ENCODE measurements at places on chromosomes 1 and 21.

DNA sequence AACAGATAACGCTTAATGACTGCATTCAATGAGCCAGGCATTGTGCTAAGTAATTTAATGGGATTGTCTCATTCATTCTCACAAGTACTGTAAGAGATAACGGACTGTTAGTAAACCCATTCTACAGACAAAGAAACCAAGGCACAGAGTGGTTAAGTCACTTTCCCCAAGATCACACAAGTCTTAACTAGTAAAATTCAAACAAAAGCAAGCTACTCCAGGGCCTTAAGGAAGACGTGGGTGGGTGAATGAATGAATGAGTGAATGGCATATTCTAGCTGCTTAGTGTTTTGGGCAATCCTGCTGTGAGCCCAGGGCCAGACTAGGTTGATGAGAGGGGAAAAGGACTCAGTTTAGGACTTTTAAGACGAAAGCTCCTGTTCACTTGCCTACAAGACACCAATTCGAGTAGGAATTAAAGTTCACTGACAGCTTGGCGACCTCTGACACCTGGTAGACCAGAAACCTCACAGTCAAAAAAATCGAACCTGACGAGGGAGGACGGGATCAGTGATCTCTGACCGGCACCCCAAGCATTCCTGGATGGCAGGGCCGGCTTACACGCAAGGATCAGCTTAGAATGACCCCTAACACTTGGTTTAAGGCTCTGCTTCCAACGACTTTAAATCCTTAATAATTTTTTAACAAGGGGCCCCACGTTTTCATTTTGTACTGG is 557 bp downstream of the EMC1 start:
- DNase-seq = no peak

- DNase-seq = peak; percentile 87
Measured at GRCh38 chr1:156583821-156584622, 4.5 kb downstream of the TTC24 start.

GRCh38 chr1:2009101-2010053 is 5.8 kb upstream of the CFAP74 start:
- DNase-seq = no peak

GRCh38 chr1:7810395-7810794 is 26.3 kb downstream of the PER3 start:
- no peak for DNase-seq

- DNase-seq = no peak
Measured at GRCh38 chr1:55632058-55632457, 416.9 kb upstream of the USP24 start.

DNA sequence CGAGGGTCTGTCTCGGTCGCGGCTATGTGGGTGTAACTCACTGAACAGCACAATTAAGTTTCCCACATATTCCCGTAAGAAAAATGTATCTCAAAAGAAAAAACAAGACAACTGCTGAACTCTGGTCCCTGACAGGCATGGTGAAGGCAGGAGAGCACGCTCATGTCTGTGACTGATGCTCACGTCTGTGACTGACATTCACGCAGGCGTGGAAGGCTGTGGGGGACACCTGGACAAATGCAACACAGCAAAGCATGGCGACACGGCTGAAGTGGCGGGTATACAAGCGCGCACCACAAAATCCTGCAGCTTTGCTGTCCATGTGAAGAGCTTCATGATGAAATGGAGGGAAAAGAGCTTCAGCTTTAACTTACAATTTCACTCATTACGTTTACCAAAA is 6.0 kb downstream of the PTTG1IP start:
- DNase-seq = no peak

DNA sequence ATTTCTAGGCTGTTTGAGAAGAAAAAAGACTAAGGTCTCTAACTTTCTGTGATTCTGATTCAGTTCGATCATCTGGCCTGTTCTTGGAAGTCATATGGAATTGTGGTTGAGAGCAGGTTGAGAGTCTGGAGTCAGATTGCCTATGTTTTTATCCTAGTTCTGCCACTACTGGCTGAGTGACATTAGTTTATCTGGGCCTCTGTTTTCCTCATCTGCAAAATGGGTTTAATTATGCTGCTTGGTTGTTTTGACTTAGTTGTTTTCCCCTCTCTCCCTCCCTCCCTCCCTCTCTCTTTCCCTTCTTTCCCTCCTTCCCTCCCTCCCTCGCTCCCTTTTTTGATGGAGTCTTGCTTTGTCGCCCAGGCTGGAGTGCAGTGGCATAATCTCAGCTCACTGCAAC is 6.2 kb downstream of the MACF1 start:
- DNase-seq = no peak

GRCh38 chr1:66300280-66300971 is 233.5 kb upstream of the SGIP1 start:
- DNase-seq = no peak

DNA sequence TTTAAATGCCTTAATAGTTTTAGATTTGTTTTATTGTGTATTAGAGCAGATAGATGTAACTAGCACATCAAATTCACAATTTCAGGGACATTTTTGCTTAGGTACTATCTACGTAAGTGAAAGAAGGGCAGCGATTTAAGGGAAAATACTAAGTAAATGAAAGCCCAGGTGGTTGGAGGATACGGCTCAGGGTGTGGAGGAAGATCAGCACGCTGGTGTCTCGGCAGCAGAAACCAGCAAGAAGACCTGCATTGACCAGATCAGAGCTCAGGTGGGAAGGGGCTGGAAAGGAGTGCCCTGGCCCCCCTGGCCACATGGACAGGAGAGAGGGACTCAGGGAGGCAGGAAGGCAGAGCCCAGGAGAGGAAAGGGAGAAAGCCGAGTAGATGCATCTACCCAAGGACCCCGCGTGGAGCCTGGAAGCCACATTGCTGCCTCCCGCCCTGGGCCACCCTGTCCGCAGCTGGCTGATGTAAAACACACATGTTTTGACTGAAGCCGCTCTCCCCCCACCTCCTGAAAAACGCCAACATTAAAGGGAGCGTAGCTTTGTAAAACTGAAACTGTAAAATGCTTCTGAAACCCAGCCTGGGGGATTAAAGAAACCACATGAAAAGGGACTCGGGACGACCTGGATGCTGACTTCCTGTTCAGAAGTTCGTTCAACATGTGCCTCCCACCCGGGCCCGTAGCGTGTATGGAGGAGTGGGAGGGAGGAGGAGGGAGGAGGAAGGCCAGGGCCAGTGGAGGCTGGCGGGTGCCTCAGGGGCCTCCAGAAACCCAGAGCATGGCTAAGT is 72.6 kb upstream of the TARDBP start:
- no peak for DNase-seq

DNA sequence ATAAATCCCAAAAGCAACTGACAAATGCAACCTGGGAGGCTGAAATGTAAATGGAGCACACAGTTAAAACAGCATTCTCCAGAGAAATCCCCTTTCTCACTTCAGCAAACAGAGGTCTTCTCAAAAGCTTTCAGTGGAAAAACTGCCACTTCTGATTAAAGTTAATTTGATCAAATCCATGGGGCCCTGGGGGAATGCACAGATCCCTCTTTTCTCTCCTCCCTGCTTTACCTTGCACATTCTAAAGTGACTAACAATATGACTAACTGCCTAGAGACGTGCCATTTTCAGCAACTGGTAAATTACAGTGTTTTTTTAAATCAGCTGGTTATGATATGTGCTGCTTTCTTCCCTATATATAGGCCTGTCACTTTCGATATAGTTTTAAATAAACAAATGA is 142.5 kb downstream of the RERE start:
- no peak for DNase-seq

- no peak for DNase-seq
Measured at GRCh38 chr1:246797597-246797996, 73.4 kb downstream of the SCCPDH start.

GRCh38 chr1:183819059-183819458 is 14.1 kb downstream of the RGL1 start:
- no peak for DNase-seq

GRCh38 chr1:155882766-155883165 is 23.4 kb downstream of the SYT11 start:
- DNase-seq = no peak

DNA sequence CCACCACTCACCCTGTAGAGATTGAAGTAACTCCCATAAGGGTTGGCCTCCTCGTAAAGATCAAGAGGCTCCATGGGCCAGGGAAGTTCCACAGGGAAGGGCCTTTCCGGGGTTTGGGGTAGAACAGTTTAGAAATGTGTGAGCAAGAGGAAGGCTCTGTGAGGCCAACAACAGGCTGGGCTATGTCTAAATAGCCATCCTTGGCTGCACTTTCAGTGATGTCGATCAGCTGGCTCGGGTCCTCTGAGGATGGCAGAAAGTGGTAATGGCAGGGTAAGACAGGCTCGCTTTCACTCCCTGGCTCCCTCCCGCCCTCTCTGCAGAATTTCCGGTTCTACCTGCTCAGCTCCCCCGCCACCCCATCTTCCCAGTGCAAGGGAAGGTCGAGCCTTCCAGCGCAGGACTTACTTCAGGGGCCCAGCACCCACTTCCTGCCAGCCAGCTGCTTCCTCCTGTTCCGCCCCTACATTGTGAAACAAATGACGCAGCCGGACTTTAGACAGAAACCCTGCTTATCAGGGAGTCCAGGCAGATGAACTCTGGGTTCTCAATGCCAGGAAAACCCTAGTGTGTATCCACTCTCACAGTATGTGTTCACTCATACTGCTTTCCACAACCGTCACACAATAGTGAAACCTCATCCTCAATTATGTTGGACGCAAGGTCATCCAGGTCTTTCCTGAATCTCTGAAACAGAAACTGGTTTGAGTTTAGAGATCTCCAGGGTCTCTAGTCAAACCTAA is 7.3 kb downstream of the F11R start:
- DNase-seq = peak; percentile 66

GRCh38 chr1:2360588-2361364 is 30.6 kb downstream of the MORN1 start:
- DNase-seq = no peak

- DNase-seq = no peak
Measured at GRCh38 chr1:229295745-229296144, 24.8 kb downstream of the RAB4A start.

DNA sequence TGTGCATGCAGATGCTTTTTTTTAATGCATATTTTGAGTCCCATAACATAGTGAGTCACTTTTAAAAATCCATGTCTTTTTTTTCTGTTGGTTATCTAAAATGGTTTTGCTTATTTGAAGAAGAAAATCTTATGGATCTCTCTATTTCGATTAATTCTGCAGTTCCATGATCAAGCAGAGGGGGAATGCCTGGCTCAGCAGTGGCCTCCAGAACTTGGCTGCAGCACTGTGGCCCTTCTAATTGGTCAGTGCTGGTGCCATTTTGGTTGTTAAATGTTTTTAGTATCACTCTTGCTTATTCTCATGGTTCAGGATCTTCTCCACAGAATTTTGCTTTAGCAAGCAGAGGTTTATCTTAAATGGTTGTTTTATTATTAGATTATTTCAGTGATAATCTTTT is 11.2 kb downstream of the EPHX4 start:
- DNase-seq = no peak

- peak; percentile 31 for DNase-seq
Measured at GRCh38 chr1:202075389-202075788, 47.3 kb upstream of the GPR37L1 start.

DNA sequence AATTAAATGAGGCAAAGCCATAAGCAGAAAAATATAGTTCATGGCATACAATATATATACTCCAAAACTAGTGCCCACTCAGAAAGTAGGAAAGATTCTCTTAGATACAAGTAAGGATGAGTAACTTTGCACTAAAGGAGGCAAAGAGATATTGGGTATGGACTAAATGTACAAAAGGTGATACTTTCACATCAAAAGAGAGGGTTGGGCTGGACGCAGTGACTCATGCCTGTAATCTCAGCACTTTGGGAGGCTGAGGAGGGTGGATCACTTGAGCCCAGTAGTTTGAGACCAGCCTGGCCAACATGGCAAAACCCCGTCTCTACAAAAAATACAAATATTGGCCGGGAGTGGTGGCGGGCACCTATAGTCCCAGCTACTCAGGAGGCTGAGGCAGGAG is 6.7 kb downstream of the KYAT3 start:
- DNase-seq = no peak

- DNase-seq = no peak
Measured at GRCh38 chr1:9194024-9194423, 40.5 kb upstream of the H6PD start.

GRCh38 chr21:44965251-44966022 is 25.6 kb downstream of the SLX9 start:
- no peak for DNase-seq

- no peak for DNase-seq
Measured at GRCh38 chr21:46564391-46564790, 40.5 kb downstream of the S100B start.

DNA sequence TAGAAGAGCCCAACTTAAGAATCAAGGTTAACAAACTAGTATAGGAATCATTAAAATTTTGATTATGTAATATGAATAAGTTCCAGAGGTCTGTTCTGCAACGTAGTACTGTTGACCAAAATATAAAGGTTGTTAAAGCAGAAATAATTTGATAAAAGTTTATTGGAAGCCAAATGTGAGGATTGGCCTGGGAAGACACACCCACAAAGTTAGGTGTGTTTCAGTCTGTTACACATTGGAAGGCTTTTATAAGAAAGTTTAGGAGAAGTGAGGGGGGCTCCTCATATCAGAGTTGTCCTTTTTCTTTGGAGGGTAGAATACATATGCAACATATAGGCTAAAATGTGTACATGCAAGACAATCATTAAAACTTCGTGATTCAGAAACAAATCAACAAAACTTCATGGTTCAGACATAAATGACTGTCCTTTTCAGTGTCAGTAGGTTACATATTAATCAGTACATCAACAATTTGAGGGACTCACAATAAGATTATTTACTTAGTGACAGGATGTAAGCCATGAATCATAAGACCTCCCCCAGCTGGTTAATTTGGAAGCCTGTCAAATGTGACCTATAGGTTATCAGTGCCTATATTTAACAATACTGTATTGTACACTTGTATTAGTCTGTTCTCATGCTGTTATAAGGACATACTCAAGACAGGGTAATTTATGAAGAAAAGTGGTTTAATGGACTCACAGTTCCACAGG is 245.0 kb upstream of the B3GALT2 start:
- no peak for DNase-seq

- no peak for DNase-seq
Measured at GRCh38 chr1:36453600-36454388, 3.5 kb upstream of the OSCP1 start.

DNA sequence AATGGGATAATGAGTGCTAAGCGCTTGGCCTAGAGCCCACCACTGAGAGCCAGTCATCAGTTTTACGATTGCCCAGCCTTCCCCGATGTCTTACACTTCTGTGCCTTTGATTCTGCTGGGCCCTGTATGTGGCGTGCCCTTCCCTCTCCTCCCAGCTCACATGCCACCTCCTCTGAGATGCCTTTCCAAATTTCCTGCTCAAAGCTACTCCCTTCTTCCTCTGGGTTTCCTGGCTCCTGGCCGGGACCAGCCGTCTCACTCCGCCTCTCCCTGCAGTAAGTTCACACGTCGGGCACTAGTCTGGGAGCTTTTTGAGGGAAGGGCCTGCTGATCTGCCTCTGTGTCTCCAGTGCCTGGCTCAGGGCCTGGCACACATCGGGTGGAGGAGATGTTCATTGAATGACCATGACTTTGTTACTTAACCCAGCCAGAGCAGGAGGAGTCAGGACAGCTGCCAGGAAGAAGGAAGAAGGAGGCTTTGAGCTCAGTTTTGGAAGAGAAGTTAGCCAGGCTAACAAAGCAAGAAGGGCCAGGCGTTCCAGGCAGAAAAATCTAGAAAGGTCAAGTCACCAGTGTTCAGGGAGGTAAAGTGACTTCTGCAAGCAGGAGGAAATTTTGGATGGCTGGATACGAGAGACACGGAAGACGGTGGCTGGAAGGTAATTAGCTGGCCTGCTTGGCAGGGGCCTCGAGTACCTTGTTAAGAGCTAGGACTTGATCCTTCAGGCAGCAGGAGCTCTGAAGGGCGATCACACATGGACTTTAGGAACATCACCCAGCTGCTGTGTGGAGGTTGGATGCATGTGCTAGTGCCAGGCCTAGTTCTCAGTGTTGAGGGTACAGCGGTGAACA is 63.6 kb downstream of the EPHB2 start:
- DNase-seq = no peak

- DNase-seq = no peak
Measured at GRCh38 chr21:46397993-46398392, 60.7 kb upstream of the DIP2A start.

Measured in NCI-H510A treated with DMSO at 0.1 percent for 48 hours (cell line).